ENCODE measurements at places on chromosomes 11 and 22.

GRCh38 chr11:921921-922678 lies 3.6 kb upstream of the AP2A2 start:
- no peak for DNase-seq

DNA sequence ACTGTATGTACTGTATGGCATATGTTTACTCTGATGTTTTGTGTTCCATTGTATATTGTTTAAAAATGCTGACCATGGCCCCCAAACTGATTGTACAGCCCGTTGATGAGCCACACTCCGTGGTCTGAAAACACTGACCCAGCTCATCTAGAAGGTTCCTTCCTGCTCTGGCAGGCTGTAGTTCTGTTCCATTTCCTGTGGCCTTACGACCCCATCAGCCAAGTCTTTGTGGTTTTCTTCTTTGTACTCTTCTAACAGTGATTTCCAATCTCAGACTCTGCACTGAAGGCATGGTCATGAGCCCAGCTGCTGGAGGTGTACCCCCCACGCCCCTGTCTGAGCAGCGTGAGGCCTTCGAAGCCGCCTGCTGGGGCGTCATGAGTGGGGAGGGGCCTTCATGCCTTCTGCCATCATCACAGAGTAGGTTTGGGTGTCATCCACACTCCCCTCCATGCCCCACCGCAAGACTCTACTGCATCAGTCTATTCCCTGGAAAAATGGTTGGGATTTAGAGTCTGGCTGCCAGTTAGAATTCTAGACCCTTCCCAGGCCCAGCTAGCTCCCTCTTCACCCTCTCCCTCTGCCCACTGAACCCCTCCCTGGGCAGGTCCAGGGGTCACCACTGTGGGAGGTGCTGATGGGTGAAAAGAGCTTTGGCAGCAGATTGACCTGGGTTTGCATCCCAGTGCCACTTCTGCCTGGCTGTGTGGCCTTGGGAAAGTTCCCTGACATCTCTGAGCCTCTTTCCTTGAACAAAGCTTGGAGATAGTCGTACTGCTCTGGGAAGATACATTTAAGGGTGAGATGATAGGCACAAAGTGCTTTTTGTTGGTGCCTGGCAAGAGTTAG lies 11.3 kb upstream of the C11orf96 start:
- DNase-seq, result no peak

- DNase-seq, result no peak
Observed at GRCh38 chr22:38455530-38456271, 702 bp upstream of the KCNJ4 start.

DNA sequence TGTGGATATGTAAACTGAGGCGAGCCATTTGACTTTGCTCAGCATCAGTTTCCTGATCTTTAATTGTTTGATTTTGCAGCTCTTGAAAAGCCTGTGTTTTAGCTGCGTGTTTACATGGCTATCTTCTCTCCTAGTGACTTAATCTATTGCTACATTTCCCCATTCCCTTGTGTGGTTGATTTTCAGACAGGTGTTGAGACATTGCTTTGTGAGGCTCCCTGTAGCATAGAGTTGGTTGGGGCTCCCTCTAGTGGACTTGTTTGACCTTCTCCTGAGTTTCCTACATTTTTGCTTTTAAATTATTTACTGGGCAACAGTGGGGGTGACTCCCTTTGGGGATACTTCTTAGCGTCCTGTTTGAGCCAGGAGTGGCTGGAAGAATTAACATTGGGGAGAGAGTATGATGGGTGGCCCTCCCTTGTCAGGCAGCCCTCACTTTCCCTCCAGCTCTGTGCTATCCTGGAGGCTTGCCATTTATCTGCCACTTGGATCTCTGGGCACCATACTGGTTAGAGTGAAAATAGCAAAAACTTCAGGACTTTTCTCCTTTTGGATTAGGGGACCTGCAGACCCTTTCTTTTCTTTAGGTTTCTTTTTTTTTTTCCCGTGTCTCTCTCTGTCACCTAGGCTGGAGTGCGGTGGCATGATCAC lies 9.2 kb upstream of the CBL start:
- peak; percentile 73 for DNase-seq

DNA sequence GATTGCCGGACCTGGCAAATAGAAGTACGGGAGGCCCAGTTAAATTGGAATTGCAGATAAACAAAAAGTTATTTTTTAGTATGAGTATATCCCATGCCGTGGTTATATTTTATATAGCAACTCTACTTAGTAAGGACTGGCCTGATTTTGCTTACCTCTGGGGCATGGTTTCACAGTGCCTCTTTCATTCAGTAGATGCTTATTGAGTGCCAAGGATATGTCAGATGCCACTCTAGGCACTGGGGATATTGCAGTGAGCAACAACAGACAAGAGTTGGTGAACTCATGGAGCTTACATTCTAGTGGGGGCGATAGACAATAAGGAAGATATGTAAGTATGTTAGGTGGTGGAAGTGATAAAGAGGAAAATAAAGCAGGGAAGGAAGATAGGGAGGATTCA lies 112.2 kb downstream of the TEAD1 start:
- no peak for DNase-seq

DNA sequence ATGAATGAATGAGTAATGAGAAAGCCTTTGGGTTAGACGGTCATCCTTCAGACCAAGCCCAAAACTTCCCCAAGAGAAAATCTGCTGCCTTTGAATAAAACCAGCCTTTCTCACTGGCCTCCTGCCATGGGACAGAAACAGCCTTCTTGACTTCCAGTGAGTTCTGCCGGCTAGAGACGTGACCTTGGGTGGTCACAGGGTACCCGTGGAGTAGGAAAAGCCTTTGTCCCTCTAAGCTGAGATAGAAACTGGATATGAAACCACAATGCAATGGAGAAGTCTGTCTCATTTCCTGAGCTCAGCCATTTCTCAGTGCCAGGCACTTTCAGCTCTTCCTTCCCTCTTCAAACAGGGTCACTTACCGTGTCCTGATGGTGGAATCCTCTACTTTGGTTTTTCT lies 21.2 kb upstream of the YWHAH start:
- DNase-seq, result no peak

- peak; percentile 72 for DNase-seq
Observed at GRCh38 chr11:10305964-10306918, 1.4 kb downstream of the ADM start.

DNA sequence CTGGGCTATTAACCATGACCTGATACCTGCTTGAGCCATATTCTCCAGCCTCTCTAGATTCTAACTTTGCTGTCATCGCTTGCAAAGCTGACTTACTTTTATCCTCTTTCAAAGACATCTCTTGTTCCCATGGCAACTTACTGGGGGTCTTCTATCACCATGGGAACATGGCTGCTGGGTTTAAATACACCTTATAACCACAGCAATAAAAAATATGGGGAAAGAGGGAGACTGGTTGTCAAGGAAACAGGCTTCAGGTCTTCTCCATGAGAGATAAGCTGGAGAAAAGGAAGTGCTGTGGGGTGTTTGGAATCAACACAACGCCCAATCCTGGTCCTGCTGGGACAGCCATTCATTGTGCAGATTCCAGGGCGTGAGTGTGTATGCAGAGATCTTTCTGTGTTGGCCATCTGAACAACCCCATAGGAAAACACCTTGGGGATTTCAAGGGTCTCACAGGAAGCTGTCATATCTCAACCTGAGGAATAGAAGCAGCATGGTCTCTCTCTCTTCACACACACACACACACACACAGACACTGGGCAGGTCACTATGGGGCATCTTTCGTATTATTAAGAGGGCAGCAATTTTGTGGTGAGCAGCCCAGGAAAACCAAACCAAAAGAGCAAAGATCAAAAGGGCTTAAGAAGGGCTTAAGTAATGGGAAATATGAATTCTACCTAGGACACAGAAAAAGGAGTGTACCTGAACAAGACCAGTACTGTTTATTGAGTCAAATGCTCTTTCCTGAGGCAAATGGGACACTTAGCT lies 344.7 kb upstream of the NCAM1 start:
- no peak for DNase-seq

- no peak for DNase-seq
Observed at GRCh38 chr11:10906521-10906920, 48.7 kb upstream of the ZBED5 start.

DNA sequence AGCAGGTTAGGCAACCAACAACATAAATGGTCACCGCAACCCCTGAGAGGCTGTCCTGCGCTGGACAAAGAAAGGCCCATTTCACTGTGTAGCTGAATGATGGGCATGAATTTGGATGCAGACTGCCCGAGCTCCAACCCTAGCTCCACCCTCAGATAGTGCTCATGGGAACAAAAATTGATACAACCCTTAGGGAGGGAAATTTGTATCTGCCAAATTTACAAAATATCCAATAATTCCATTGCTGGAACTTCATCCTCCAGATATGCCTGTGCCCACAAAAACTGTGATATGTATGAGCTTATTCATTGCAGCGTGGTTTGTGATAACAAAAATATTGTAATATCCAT lies 2.0 kb downstream of the MS4A8 start:
- no peak for DNase-seq

GRCh38 chr22:47205081-47205491 lies 442.6 kb downstream of the TBC1D22A start:
- DNase-seq, result peak; percentile 42

DNA sequence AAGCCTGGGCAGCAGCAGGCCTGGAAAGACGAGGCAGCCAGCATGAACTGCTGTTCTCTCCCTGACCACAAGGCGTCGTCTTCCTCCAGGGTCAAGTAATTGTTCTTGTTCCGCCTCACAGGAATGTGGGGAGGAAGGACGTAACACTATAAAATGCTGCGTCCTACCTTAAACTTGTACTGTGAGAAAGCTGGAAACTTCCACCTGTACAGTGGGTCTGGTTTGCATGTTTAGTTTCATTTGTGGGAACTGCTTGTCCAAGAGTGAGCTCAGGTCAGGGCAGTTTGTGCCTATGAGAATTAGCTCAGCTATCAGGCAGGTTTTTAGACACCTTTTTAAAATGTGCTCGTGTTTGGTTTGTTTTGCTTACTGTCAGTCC lies 55.2 kb downstream of the PANX1 start:
- peak; percentile 61 for DNase-seq

DNA sequence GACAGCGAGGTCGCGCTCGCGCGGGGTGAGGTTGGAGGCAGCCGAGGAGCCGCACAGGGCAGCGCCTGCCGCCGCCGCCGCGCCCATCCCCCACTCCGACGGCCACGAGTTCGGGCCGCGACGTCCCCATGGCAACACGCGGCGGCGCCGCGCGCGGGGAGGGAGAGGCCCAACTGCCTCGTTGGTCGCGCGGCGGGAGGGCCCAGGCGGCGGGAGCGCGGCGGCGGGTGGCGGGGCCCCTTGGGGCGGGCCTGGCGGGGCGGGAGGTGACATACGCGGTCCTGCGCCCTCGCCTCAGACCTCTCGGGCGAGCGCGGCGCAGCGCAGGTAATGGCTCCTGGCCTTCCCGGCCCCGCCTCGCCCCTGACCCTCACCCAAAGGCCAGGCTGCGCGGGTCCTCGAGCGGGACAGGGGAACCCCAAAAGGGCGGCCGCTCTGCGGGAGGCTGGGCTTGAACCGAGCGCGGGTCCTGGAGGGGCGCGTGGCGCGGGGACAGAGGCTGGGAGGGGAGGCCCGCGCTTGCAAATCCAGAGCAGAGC lies at the start of gene DEUP1:
DEUP1 (plus strand) TSS at position 297 of the 539 bp plus-strand sequence. CDS start 1,518 bp downstream, outside the sequence.
- peak; percentile 56 for DNase-seq

Measured in activated CD8-positive, alpha-beta memory T cell treated with anti-CD3 and anti-CD28 coated beads for 24 hours (primary cell).